NCI-H1694 (cell line): ENCODE measurements at places on chromosomes 4 and X.

- no peak for DNase-seq
Measured at GRCh38 chr4:124953061-124953460, 240.5 kb upstream of the ANKRD50 start.

DNA sequence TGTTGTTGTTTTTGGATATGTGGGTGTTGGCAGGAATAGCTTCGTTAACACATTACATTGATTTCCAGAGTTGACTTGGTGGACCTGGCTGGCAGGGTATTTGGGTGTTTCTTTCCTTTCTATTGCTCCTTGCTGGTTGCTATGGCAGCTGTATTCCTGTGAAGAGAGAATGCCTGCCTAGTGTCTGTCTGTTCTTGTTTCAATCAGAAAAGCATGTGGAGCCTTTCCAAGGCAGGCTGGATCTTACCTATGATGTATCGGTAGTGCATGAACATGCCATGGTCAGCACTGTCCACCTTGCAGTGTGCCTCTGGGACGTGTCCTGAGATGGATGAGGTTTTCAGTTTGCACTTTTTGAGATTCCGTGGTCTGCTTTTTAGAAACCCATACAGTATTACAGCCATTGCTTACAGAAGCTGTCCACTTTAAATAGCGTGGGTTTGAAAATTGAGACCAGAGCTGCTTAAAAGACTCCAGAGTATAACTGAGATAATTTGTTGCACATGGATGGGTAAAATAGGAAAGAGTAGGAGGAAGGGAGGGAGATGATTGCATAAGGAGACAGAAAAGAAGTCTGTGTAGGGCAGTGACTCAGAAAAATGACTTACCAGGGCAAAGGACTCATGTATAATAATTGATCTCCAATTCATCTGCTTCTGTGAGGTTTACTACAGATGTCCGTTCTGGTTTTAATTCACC, 20.0 kb upstream of the AADAT start:
- no peak for DNase-seq

DNA sequence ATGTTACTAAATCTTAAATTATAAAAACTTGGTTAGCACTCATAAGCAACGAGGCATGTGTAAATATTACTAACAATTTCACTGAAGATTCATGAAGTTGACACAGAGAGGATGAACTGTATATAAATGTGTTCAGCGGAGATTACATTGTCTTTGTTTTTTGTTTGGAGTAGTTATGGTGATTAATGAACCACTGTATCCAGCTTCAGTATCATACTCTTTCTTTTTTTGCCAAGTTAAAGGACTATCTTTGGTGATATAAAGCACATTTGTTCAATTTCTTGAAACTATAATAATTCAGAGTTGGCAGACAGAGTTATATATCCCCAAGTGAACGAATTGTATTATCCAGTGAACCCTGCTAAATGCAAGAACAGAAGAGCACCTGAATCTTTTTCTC, 497.6 kb downstream of the CCSER1 start:
- no peak for DNase-seq

- DNase-seq = no peak
Measured at GRCh38 chr4:3404546-3404945, 37.2 kb upstream of the HGFAC start.

DNA sequence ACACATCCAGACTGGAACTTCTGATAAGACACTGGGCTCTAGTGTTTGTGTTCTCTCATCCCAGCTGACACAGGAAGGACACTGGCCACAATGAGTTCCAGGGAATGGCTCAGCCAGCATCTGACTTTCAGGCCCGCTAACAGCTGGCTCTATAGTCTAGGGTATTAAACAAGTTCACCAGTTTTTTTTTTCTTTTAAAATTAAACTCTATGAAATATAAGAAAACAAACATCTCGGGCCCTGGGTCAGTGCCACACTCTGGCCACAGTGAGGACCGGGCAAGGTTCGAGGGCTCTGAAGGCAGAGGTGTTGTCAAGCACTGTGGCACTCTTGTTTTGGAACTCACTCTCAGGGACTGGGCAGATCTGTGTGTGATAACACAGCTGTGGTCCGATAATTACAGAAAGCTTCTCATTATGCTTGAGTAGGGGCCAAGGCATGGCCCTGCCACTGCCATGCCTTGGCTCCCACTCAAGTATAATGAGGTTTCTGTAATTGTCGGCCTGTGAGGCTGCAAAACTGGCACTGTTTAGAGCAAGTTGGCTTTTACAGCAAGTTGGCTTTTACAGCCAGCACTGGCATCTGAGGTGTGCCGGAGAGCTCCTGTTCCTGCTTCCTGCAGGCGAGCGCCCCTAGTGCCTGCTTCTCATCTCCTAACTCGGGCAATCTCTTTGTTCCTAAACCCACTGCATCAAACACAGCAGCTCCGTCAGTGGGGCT, 62.8 kb downstream of the PPP1R2C start:
- DNase-seq = peak; percentile 71

DNA sequence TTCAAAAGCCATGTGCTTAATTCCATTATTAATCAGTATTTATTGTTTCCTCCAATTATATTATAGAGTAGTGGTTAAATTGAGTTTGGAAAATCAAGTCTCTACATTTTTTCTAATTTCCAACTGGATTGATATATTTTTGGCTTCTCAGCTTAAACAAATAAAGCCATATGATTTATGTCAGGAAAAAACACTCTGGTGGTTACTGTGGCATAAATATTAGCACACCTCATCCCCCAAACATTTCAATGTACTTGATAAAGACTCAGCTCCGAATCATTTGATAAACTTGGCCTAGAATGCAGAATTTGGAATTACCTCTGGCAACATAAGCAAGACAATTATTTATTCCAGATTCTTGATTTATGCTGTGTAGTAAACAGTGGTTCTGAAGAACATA, 2313.8 kb downstream of the ARAP2 start:
- DNase-seq = no peak

GRCh38 chrX:12567857-12568256, 223.4 kb upstream of the PRPS2 start:
- no peak for DNase-seq

GRCh38 chrX:65451663-65452062, 82.9 kb downstream of the LAS1L start:
- peak; percentile 0 for DNase-seq

- no peak for DNase-seq
Measured at GRCh38 chr4:19455850-19456602, 795.7 kb upstream of the SLIT2 start.

DNA sequence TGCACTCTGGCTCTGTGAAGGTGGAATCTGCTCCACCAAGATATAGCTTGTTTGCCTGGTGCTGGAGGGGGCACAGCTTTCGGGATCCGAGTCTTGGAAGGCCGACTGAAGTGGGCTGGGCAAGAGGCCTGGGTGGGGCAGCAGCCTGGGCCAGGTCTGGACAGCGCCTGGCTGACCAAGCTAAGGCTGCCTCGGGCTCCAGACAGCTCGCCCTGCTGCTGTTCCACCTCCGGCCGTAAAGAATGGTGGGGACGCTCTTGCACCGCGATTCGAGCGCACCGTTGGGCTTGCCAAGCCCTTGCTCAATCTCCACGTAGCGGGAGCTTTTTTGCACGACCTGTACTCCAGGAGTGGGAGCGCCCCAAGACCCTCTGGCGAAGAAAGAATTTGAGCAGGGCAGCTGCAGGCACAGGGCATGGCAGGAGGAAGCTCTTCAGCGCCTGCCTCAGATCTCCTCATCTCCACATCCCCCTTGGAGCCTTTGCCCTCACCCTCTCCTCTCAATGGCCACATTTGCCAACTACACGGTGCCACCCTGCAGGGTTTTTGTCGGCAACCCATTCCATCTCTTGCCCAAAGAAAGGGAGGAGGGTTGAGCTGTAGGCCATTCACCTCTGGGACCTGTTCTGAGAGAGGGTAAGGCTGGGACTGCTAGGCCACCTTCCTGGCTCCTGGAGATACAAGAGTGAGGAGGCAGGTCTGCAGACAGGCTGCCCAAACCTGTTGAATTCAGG, 18.9 kb downstream of the CNGA2 start:
- DNase-seq = peak; percentile 15

GRCh38 chrX:124476562-124476961, 130.2 kb downstream of the SH2D1A start:
- DNase-seq = no peak

DNA sequence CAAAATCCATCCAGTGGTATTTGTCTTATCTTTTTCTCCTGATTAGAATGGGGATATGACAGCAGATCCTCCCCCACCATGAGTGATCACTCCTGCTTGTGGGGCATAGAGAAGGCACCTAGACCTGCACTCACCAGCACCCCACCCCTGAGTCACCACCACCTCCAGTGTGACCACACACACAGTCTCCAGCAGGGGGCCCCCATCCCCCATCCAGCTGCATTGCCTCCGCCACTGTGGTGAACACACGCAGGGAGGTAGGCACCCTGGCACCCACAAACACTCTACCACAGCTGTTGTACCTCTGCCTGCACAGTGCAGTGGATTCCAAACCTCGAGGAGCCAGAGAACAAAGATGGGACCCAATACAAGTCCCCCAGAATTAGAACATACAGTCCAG, 9.0 kb upstream of the MAGEA8 start:
- DNase-seq = no peak

DNA sequence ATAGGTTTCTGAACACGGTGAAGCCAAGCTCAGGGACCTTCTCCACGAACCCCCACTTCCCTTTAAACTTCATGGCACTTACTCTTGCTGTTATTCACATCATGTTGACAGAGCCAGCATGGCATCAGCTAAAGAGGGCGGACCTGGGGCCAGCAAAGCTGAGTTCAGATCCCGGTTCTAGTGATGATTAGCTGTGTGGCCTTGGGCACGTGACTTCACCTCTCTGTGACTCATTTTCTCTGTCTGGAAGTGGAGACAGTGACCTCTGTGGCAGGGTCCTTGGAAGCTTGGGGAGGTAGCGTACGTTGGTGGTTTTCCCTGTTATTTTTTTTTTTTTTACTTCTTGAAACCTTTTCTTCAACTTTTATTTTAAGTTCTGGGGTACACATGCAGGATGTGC, 13.4 kb downstream of the EVC start:
- no peak for DNase-seq

DNA sequence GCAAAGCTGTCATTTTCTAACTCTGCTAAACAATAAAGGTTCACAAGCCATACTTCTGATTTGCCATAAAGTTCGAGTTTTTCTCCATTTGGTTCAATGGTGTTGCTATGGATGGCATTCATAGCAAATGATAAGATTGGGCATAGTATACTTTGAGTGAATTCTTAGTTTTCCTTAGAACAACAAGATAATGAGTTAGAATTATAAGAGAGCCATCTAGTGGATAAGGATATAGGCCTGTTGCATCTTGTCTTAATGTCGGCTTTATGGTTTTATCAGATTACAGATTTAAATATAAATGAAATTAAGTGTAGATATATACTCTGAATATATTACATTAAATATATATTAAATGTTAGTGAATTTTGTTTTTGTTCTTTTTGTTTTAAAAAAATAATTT, 644.6 kb downstream of the IL1RAPL1 start:
- no peak for DNase-seq

DNA sequence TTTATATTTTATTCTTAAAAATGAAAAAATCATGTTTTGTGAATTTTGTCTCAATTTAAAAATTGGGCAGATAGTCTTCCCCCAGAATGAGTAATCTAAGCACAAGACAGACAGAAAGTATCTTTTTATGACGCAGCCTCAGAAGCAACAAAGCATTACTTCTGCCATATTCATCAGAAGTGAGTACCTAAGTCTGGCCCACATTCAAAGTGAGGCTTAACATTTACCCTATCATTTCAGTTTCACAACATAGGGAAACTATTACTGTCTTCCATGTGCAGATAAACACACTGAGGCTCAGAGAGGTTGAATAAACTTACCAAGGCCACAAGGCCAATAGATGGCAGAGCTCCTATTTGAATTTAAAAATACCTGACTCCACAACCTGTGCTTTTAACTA, 4.4 kb upstream of the PRDX4 start:
- DNase-seq = no peak

DNA sequence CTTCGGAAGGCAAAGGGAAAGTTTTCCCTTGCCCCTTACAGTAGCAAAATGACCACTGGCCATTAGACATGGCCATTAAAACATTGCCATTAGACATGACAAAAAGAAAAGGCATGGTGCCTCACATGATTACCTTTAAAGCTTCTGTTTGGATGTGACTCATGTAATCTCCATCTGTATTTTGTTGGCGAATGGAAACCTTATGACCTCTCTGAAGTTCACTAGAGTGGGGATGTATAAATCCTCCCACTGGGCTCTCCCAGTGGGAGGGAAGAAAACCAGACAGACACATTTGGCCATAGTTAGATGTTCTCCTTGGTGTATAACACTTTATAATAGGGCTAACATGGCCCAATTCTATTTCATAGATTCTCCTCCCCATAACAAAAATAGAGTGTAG, 152.6 kb downstream of the MAGEB17 start:
- no peak for DNase-seq

GRCh38 chr4:182556580-182556979, 313.4 kb downstream of the TENM3 start:
- DNase-seq = no peak

DNA sequence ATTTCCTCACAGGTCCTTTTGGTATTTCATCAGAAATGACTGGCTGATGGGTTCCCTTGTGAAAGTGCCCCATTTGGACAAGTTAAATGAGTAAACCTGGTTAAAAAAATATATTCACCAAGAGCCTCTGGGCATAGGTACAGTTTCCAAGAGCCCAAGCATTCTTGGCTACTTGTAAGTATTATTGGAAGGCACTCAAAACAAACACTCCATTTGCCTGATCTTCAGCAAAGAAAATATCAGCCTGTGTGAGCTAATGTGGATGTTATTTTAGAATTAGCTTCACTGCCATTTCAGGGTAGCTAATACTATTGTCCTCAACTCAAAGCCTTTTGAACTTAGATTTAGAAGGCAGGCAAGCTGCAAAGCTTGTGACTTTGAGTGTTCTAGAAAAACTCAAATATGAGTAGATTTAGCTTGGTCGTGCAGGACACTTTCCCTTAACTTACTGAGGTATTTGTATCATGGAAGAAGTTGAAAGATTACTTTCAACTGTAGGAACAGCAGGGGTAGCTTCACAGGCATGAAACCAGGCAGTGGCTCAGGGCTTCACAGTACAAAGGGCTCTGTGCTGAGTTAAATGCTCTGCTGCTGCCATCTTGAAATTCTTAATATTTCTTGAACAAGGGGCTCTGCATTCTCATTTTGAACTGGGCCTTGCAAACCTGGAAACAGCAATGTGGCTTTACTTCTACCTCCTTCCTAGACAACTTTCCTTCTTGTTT, 177.2 kb downstream of the AMELX start:
- DNase-seq = no peak

DNA sequence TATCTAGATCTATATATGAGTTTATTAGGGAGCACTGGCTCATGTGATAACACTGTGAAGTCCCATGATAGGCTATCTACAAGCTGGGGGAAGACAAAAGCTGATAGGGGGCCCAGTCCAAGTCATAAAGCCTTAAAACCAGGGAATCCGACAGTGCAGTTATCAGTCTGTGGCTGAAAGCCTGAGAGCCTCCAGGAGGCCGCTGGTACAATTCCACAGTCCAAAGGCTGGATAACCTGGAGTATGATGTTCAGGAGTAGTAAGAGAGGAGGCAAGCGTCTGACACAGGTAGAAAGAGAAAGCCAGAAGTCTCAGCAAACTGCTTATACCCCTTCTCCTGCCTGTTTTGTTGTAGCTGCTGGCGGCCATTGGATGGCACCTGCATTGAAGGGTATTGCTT, 177.6 kb upstream of the SPRY1 start:
- no peak for DNase-seq
